Mucosa of descending colon (tissue), 3 donors: ENCODE measurements at places on chromosomes 4 and X. TPM values are rescaled to one million over a fixed set of nuclear protein-coding genes. Genes with fewer than 3 reads are reported as not detected.
A peak's percentile ranks its signal among the peaks of the same experiment; 100 is the strongest.

VGLL1 gene
- not detected for total RNA-seq

NAA11 gene
- not detected for total RNA-seq

ATP8A1 gene
- 40.3 TPM for total RNA-seq

NKX6-1 gene
- total RNA-seq = not detected

SSX2B gene
- not detected for total RNA-seq

TMSB15B gene
- total RNA-seq = 2.2 TPM

DNA sequence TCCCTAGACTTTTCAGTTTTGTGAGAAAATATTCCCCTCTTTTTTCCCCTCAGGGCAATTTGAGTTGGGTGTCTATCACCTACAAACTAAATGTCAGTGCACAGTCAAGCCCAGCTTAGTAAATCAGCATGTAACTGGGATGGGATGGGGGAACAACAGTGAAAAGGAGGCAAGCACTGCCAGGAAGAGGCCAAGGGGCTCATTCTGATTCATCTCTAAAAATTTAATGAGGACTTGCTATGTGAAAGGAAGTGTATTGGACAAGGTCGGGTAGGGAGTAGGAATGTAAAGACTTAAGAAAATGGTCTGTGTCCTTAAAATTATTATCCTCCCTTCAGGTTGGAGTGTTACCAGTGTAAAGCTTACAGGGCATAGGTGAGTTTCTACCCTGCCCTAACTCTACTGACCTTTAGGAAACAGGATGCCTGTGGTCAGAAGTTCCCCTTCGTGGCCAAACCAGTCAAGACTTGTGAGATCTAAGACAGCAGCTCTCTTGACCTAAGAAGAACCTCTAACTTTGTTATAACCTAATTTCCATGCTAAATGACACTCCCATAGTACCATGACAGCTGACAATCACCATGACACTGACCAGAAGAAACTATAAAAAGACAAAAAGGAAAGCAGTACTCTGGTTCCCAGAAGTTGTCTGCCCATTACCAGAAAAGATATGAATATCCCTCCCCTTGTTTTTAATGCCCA is 194.4 kb upstream of the LDB2 start:
- no peak for DNase-seq

DNA sequence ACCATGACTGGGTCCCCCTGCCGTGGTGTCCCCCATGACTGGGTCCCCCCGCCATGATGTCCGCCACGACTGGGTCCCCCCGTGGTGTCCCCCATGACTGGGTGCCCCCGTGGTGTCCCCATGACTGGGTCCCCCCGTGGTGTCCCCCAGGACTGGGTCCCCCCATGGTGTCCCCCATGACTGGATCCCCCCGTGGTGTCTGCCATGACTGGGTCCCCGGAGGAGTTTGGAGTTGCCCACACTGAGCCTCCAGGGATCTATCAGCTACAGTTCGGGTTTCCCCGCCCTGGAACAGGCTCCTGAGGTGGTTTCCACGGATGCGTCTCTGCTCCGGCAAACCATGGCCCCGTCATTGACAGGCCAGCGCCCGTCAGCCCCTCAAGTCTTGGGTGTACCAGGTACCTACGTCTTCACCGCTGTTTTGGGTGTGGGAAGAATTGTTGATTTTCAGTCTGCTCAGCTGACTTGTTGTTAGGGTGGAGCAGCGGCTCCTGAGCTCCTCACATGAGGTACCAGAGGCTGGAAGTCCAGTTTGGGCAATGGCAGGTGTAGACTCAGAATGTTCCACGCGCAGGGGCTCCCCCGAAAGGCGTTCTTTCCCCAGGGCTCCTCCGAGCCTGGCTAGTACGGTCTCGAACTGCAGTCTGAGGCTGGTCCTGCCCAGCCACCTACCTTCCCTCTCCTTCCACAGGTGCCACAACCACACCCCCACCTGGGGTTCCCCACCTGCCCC is 8.3 kb upstream of the PDE6B start:
- no peak for DNase-seq

DNA sequence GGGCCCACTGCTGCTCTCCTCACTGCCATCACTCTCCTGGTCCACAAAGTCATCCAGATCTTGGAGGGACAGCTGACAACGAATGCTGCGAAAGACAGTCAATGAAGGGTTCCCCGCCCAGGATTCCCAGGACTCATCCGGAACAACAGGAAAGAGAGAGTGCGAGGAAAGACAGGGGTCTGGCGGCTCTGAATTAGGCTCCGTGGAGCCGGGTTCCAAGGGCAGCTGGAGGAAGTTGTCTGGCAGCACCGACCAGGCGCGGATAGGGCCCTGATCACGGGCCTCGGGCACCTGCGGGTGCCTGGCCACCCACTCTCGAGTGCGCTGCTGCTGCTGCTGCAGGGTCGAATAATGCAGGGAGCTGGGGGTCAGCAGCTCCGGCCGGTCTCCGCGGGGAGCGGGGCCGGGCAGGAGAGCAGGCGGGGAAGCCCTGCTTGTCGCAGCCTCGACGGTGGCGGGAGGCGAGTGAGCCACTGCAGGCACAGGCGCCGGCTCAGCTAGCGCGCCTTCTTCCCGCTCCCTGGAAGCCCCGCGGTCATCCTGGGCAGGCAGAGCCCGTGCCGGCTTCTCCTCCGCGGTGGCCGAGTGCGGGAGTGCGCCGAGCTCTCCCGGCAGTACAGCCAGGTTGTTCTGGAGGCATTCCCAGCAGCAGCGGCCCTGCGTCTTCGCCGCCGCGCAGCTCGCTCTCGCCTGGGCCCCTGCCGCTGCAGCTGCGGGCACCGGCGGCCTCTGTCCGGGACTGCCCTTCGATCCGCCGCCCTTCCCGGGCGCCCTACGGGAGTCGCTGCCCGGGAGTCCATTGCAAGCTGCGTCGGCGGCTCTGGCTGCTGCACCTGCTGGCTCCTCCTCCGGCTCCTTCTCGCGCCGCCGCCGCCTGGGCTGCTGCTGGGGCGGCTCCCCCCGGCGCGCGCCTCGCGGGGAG is 1.1 kb downstream of the SOWAHB start:
- peak; percentile 78 for DNase-seq

DNA sequence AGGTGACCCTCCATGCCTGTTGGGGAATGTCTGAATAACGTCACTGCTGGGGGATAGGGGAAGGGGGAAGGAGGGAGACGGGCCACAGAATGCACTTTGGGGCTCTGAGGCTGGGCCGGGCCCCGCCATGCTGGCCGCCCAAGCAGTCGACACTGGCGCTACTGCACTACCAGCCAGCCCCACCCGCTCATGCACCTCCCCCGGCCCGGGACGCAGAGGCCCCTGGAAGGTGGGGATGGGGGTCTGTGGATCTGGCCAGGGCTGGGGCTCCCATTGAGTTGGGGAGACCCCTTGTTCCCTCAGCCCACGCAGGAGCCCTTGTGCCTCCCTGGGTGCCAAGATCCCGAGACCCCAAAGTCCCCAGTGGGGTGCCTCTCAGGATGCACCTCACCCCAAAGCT is 17.8 kb downstream of the FLNA start:
- DNase-seq = no peak

GRCh38 chr4:114383067-114383466 is 215.5 kb upstream of the UGT8 start:
- no peak for DNase-seq

DNA sequence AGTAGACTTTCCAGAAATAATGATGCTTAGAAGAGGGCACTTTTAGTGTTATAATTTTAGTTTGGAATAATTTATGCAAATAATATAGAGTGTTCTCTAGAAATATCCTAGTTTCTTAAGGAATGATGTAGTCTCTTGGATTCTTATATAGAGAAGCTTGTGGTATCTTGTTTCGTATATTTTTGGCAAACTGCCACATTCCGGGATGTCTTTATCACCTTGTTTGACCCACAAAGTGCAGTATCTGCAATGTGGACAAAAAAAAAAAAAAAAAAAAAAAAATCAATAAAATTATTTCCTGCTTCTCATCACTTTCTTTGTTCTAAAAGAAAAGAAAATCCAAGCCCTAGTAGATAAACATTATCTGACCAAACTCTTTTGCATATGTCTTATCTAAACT is 1577.7 kb upstream of the TENM3 start:
- DNase-seq = no peak

DNA sequence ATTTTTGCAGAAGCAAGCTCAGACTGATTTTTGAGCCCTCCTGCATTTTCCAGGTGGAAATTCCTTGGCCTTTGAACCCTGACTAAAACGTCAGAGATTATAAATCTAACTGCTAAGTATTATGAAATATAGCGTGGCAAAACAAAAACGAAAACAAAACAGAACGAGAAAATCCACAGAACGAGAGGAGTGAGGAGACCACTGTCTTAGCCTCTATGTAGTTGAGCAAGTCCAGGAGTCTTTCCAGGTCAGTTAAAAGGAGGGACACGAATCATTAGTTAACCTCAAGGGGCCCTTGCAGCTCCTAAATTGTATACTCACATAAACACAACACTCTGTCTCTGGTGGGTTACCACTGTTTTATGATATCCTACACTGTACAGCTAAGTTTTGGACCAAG is 80.2 kb downstream of the SYNPO2 start:
- DNase-seq = no peak

DNA sequence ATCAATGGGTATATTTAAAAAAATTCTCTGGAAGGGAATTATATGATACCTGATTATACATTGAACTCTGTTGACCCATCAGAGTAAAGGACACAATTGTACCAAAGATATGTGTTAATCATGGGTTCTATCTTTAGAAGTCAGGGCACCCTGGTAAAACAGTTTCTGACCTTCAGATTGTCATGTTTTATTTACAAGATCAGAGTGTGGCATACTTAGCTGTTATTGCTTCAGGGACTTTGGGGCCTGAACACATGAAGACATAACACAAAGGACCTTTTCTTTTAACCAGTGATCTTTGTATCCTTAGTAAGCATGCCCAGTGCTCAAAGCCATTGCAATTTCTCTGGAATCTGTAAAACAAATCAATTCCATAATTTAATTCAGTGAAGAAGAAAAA is 204.8 kb upstream of the RPS6KA3 start:
- no peak for DNase-seq

DNA sequence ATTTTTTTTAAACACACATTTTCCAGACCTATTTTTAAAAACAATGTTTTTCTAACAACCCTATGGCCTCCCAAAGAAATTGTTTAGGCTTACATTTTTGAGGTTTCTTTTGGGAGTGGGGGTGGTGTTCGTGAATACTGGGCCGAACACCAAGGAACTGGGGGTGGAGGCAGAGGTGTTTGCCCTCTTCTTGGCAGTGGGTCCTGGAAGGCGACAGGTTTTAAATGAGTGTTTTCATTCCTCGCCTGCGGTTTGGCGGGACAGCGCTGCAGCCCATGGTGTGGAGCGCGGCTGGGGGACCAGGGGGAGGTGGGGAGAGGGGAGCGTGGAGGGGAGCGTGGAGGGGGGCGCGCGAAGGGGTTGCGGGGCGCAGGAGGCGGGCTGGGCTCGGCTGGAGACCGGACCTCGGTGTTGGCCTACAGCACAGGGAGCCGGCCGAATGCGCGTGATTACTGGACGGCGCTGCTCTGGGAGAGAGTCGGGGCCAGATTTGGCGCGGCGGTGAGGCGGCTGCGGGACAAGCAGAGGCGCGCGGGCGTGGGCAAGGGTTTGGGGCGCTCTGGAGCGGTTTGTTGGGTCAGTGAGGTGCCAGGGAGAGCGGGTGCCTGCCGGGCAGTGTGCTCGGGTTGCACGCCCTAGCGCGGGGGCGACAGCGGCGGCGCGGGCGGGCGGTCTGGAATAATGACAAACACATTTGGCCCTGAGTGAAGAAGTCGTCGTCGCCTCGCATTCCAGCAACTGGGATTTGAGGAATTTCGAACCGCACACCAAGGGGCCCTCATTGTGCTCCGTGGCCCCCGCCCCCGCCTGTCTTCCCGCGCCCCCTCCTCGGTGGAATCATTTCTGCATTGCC is 764 bp downstream of the PDGFRA start:
- no peak for DNase-seq

DNA sequence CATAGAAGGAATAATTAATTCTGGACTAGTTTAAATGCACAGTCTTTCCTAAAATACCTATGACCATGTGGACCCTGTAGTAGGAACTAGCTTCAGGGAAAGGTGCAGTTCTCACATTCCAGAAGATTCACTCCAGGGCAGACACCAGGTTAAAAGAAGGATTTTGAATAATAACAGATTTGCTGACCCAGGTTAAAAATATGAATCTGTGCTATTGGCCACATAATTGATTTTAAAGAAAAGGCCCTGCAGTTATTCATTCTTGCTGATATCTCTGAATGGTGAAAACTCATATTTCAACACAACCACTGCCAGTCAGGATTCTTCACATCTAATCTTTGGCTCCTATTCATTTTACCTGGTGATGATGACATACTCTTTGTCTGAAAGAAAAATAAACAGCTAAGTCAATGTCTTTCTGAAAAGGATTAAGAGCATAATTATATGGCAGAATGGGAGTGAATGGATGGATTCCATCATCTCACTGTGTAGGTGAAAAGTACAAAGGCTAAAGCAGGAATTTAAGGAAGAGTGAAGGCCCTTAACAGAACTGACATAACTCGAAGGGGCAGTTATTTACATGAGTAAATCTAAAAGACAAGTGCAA is 432.8 kb downstream of the PDGFC start:
- DNase-seq = no peak

- DNase-seq = no peak
These were observed 264.2 kb downstream of the INPP4B start for GRCh38 chr4:142581881-142582280.

- no peak for DNase-seq
These were observed 115.4 kb downstream of the PTTG2 start for GRCh38 chr4:38075370-38076152.

DNA sequence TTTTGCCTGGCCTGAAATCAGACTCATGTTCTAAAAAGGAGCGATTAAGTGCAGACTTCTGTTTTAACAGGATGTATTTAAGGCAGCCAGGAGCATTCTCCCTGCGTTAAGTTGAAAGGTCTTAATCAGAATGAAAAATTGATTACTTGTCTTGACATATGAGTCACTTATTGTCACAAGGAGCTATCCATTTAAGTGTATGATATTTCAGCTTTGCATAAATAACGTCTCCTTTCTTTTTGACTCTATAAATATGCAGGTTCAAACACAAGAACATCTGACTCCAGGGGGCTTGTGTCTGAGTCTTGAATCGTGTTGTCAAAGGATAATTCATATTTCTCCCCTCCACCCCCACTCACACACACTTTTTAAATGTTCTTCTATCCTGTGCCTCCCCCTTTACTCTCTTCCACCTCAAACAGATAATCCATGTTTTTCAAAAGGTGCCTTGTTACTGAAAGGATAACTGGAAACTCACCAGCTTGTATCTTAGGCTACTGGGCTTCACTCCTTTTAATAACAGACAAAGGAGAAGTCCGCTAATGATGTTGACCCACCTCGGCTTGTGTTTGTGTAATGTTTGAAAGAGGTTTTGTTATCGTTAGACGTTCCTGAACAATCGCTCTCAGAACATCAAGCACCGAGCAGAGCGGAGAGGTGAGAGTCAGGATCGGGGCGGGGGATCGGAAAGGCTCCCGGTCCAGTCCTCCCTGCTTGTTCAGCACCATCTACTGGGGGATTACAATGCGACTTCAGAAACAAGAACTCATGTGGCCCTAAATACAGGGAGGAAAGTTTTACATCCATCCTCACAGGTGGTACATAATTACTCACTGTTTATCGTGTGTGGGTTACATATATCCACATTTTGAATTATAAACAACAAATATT is 107.5 kb upstream of the RPL34 start:
- no peak for DNase-seq

DNA sequence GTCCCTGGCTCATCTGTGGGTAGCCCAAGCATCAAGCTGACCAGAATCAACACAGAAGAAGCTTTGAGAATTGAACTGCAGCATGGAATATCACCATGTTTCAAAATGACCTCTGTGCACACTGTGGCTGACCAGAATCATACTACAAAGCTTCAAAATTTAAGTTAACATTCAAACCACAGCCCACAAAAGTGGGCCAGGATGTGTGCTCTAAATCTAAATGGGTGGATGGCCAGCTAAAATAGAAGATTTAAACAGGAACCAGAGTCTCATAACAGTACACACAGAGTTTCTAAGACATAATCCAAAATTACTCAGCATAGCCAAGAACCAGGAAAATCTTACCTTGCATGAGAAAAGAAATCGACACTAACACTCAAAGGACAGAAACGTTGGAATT is 46.1 kb downstream of the KLF3 start:
- DNase-seq = no peak
